ENCODE measurements at places on chromosomes 7 and 10.

DNA sequence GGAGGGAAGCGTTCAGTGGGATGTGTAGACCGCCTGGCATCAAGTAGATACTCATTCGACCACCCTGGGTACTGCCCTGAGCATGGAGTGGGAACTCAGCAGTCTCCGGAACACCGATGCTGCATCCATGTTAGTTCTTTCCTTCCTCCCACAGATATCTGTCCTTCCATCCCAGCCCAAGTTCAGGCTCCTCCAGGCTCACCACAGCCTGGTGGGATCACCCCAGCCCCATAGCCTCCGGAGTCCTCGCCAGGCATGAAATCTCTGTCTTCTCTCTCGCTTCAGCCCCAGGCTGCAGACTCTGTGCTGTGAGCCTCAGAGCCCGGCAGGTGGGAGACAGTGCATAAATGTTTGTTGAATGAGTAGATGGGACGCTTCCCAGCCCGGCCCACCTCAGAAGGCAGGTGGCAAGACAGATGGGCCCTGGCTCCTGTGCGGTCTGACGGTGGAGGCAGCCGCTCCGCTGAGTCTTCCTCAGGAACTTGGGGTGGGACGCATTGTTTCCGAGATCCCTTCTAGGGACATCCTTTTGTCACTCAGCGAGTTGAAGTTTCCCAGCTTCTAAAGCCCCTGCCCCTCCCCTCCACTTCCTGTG is 42.9 kb downstream of the ELFN1 start:
- DNase-seq, result no peak

GRCh38 chr7:121605317-121605680 is 209.2 kb upstream of the FAM3C start:
- no peak for DNase-seq

- DNase-seq, result no peak
Observed at GRCh38 chr7:151769188-151769821, 107.6 kb downstream of the PRKAG2 start.

DNA sequence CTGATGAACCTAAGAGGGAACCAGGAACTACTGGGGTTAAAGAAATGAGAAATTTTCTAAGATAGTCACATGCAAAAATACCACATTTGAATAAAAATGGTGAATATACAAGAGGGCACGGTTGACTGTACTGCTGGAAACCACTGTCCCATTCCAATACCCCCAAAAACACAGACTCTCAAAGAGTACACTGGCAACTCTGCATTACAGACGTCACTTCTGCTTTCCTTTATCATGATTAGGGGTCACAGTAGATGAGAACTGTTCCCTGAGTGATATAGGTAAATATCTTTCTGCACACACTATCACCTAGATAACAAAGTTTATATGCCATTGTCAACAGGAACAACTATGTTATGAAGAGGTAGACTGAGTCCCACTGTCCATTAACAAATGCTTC is 69.5 kb downstream of the RAPGEF5 start:
- DNase-seq, result no peak

GRCh38 chr7:16913643-16914042 is 31.9 kb upstream of the AGR3 start:
- no peak for DNase-seq
